ENCODE measurements at places on chromosomes 4 and X.

DNA sequence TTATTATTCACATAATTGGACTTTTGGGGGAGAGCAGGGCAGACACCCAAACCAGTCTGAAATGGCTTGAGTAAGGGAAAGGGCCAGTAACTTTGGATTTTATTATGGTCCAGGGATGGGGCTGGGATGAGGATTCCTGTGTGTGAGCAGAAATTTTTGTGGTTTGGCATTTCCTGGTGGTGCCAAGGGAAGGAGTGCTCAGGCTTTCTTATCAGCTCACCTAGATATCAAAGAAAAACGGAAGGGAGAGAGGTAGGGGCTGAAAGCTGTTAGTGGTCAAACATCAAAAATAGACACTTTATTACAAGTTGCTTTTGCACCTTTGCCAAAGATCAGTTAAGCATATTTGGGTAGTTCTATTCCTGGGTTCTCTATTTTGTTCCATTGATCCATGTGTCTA is 128.5 kb upstream of the DIPK2B start:
- no peak for DNase-seq

DNA sequence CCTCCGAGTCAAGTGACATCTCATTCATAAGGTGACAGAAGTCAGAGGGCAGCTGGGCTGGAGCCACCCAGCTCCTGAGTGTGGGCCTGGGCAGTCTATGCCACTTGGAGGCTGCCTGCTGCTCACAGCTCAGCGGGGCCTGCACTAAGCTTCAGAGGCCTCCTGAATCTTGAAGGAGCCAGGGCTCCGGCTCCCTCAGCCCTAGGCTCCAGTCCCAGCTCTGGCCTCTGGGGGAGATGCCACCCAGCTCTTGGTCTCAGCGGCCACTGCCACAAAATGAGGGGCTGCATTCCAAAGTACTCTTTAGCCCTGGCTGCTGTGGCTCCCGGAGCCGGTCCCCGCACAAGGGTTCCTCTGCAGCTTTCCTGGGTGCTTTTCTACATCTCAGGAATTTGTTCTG is 32.7 kb upstream of the PSAPL1 start:
- DNase-seq, result no peak

GRCh38 chrX:117998171-117998570 is 118.4 kb downstream of the KLHL13 start:
- DNase-seq, result no peak

DNA sequence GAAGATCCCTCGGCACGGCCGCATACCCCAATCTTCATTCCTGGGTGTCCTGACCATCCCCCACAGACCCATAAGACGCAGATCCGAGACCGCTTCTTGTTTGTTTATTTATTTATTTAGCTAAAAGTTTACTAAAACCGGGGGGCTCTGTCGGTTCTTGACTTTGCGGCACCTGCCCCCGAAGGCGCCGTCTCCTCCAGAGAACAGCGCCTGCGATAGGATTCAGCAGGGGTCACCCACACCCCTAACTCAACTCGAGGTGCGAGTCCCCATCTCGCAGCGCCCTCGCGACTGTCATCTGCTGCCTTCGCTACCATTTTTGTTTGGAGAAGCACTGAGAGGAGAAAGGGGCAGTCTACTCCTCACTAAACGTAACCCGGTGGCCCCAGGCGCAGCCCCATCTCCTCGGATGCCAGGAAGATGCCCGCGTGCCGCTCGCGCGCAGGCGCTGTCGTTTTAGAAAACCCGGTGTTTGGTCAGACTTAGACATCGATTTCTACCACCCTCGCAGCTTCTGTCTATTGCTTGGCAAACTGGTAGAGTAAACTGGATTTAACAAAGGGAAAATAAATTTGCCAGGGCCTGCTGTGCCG is 18.9 kb upstream of the GPR101 start:
- peak; percentile 1 for DNase-seq

GRCh38 chr4:172207886-172208285 is 394.7 kb downstream of the GALNTL6 start:
- no peak for DNase-seq

GRCh38 chr4:108049406-108049805 is 59.7 kb downstream of the HADH start:
- no peak for DNase-seq

DNA sequence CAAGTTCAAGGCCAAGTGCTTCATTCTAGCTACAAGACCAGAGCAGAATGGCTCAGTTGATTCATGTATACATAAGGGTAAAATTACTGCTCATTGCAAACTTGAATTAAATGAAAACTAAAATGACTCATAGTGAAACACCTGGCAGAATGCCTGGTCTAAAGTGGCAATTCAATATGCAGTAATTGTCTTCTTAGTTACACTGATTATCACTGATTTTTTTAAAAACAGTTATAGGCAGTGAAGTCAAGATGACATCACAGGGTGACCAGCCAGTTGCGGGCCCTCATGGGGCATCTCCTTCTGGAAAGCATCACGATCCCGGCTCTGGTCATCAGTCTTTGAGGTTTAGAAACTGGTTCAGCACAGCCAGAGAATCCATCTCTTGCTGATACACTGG is 154.2 kb downstream of the RAB28 start:
- DNase-seq, result no peak

- no peak for DNase-seq
Measured at GRCh38 chr4:11049001-11049400, 364.4 kb upstream of the CLNK start.

DNA sequence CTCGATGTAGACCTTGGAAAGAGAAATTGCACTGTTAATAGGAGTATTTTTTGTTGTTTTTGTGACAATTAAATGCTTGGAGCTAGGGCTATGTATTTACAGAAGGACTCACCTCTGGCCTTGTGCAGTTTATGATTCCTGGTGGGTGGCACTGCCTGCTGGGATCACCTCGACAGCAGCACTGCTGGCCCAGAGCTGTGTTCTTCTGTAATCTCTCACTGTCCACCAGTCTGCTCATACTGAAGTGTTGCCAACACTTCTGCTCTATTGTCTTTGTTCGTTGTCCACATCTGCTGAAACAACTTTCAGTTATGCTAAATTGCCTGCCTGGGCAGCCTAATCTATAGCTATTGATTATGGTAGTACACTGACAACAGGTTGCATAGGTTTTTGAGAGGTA is 194.4 kb upstream of the ANK2 start:
- DNase-seq, result no peak

DNA sequence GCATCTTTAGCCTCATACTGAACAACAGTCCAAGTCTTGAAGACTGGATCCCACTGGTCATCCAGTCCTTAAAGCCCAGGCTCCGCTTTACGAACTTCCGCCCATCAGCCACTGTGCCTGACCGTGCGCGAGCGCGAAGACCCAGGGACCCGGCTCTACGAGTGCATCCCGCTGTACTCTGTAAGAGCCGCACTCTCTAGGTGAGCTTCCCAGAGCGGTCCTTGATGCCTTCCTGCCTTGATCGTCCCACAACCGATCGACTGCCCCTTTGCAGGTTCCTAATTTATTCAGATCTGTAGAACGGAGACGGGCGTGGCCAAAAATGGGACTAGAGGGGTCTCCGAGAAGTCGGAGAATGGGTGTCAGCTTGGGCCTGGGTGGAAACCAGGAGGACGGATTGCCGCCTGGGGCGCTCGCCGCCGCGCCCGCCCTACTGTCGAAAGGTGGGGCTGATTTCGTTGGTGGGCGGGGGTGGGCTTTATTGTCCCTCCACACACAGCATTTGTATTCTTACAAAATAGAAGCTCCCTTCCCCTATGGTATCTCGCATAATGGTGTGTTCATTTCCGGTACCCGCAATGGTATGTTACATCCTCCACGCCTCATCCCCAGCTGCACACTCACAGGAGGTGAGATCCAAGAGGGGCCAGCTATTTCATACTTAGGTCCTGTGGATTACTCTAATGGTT is 42.3 kb upstream of the FAM156A start:
- no peak for DNase-seq

DNA sequence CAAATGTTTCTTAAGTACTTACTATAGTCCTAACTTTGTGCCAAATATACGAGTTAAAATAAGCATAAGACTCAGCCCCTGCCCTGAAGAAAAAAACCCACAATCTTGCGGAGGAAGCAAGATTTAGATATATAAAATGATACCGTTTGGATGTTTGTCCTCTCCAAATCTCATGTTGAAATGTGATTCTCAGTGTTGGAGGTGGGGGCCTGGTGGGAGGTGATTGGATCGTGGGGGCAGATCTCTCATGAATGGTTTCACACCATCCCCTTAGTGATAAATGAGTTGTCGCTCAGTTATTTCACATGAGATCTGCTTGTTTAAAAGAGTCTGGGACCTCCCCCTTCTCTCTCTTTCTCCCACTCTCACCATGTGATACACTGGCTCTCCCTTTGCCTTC is 28.7 kb downstream of the EFHC2 start:
- DNase-seq, result no peak

- no peak for DNase-seq
Measured at GRCh38 chr4:38237139-38237538, 276.9 kb downstream of the PTTG2 start.

GRCh38 chrX:132270699-132271098 is 51.5 kb upstream of the RAP2C start:
- DNase-seq, result no peak

DNA sequence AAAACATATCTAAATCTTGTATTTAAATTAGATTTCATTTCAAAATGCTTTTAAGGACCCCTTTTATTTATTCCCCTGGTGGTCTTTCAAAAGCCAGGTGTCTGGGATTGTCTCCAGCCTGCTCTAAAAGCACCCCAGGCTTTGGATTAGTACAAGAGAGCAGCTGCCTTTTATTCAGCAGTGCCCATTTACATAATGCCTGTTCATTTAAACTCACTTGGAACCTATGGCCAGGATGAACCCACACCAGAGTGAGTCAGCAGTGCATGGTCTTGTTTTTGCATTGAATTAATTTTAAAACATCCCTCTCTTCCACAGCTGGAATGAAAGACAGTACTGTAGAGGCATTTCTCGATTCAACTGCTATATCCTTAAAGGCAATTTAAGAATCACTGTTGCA is 64.1 kb upstream of the TENM3 start:
- no peak for DNase-seq

GRCh38 chr4:118869808-118870342 is 18.8 kb upstream of the SYNPO2 start:
- no peak for DNase-seq

- no peak for DNase-seq
Measured at GRCh38 chr4:125323654-125324053, 8.9 kb downstream of the FAT4 start.

DNA sequence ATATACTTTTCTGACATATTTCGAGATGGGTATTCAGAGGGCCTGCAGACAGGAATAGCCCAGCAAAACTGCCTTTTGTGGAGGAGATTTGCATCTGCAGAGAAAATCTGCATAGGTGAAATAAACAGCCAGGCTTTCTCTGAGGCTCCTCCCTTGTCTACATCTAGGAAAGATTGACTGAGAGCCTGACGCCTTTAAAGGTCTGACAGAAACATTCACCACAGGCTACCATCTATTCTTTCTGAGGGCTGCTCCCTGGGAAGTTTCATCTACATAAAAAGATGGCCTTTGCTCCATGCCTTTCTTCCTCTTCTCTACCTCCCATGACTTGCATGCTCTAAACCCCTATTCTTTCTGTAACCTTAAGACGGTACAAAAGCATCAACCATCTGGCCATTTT is 55.0 kb upstream of the AP1S2 start:
- no peak for DNase-seq

- DNase-seq, result no peak
Measured at GRCh38 chr4:7005571-7005970, 37.6 kb upstream of the TADA2B start.

DNA sequence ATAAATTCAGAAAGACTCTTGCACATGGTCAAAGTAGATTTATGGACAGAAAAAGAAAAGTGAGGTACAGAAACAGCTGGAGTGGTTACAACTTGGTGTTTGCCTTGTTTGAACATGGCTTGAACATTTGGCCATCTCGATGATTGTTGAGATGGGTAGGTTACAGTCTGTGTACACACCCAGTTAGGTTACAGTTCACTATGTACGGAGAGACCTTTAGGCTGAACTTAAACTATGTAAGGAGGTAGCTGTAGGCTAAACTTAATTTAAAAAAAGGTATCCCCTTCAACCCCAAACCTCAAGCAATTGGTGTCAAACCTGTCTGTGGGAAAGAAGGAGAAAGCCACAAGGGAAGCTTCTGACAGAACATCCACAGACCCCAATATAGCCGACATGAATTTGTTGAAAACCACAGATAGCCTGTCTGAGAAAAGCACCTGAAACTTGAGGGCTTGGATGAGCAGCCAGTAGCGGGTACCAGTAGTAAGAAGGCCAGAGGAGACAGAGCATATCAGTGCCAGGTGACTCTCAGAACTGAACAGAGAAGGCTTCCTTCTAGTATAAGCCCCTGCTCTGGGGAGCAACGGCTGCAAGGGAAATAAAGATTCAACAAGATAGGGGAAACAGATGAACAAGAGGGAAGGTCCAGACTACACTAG is 247.9 kb upstream of the GALNTL6 start:
- DNase-seq, result no peak

DNA sequence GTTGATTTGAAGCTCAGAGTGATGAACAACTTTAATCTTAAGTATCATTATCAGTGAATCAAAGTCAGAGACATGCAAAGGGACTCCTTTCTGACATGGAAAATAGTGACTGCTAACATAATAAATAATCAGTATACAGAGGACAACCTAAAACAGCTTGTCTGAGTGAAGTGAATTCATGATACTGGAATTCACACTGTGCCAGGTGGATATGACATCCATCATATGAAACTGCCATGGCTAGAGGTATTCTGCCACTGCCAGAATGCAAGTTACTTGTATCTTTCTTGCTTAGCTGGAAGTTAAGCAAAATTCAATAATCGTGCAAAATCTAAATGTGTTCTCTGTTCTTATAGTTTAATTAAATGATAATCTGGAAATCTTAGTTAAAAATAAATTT is 429.0 kb downstream of the CFAP47 start:
- DNase-seq, result no peak

DNA sequence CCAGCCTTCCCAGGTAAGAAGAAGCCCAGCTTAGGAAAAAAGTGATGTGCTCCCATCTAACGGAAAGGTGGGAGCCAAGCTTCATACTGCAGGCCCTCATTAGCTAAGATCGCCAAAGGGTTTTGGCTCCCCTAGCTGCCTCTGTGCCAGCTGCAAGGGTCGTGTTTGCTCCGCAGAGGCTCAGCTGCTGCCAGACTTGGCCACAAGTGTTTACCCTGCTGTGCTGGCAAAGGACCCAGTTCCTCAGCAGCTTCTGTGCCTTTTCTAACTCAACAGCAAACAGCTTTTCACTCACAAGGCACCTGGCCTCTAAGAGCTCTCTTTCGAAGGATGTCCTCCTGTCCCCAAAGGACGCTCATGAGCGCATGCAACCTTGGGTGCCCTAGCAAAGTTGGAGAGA is 12.2 kb upstream of the VMA21 start:
- no peak for DNase-seq

DNA sequence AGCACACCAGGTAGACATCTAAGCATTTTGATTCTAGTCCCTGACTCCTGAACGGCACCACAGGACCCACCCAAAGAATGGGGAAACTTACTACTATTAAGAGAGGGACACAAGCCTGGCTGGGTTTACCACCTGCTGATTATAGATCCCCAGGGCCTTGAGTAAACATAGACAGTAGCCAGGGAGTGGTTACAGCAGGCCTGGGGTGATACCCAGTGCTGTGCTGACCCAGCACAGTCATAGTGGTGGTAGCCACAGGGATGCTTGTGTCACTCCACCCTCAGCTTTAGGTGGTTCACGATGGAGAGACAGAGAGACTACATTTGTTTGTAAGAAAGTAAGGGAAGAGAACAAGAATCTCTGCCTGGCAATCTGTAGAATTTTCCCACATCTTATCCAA is 11.7 kb downstream of the CYSLTR1 start:
- no peak for DNase-seq

GRCh38 chr4:38152721-38153386 is 192.7 kb downstream of the PTTG2 start:
- no peak for DNase-seq

Measured in stimulated activated CD8-positive, alpha-beta memory T cell treated with anti-CD3 and anti-CD28 coated beads, Interleukin-4, amount 100 ng/mL, for 1 hour (primary cell).